ENCODE measurements at places on chromosomes 5 and 9.

DNA sequence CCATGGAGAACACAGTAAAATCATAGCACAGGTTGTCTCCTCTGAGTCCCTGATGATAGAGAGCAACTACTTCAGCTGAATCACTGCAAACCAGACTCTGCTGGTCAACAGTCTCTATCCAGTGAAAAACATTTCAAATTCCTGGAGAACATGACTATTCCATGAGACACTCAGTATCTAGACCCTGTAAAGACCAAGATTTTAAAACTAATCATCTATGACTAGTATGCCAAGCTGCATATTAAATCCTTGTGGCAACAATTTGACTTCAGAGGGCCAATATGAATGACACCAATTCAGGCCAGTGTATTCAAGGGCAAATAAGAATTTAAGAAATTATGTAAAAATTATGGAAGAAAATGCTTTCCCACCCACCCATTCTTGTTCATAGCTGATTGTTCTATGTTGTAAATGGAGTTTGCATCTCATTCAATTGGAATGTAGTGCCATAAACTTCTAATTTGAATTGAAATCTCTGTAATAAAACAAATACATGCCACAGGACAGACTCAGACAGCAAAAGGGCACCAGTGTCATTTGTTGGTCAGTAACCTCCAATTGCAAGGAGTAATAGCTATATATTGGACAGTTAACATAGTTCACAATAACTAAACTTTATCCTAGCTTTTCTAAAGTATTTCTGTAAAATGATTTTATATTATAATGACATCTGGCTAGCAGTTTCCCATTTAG is 80.1 kb upstream of the LPAR1 start:
- DNase-seq = no peak

DNA sequence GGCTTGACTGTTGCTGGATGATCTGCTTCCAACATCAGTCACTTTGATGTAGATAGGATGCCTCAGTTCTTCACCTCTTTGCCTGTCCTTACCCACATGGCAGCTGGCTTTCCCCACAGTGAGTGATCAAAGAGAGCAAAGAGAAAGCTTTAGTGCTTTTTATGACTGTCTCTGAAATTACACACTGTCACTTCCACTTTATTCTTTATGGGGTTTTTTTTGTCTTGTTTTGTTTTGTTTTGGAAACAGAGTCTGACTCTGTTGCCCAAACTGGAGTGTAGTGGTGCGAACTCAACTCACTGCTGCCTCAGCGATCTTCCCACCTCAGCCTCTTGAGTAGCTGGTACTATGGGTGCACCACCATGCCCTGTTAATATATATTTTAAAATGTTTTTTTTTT is 32.4 kb upstream of the C5orf24 start:
- no peak for DNase-seq

- no peak for DNase-seq
Measured at GRCh38 chr9:19552282-19553105, 143.7 kb downstream of the ACER2 start.

DNA sequence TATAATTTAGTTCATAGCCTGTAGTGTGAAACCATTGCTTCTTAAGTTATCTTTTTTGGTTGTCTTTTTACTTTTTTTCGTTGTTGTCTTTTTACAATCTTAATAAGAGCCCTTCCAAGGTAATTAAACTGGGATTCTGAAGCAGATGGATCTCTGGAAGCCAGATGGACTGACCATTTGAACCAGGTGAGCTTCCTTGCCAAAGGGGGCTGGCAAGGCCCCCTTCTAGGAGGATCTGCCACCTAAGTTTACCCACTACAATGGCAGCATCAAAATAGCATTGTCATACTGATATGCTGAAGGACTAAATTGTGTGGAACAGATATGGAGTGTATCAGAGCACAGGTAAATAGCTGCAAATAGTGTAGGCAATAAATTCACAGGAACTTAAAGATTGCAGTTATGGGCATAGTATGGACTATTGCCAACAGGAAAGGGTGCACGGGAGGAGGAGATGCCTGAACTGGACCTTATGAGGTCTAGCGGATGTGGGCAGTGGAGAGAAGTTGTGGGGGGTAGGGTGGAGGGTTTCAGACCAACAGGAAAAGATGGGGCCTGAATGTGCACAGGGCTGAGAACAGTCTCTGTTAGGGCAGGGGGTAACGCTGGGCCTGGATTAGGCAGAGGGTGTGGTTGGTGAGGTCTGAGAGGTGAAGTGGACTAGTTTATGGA is 61.5 kb upstream of the CTXN3 start:
- DNase-seq = no peak

DNA sequence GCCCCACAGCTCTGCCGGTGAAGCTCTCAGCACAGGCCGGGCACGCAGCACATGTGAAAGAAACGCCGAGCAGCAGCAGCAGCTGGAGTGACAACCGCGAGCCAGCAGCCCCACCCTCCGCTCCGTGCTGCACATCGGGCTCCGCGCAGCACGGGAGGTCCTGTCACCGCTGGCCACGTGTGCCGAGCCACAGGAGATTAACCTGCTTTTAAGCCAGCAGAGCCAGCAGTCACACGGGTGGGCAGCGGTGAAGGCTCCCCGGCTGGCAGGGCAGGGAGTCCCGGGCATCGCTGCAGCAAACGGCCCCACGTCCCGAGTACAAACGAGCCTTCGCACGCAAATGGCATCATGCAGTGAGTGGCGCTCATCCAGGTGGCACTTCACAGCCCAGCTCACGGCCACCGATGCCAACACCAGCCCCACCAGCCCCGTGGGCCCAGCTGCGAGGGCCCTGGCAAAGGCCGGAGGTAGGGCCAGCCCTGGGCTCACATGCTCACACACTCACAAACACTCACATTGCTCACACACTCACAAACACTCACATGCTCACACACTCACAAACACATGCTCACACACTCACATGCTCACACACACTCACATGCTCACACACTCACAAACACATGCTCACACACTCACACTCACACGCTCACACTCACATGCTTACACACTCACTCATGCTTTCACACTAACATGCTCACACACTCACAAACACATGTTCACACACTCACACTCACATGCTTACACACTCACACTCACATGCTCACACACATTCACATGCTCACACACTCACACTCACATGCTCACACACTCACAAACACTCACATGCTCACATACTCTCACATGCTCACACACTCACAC is 11.1 kb downstream of the CCDC187 start:
- DNase-seq = no peak

- no peak for DNase-seq
Measured at GRCh38 chr5:65874241-65874640, 52.1 kb upstream of the ERBIN start.

GRCh38 chr9:121925935-121926334 is 167.2 kb downstream of the TTLL11 start:
- no peak for DNase-seq

DNA sequence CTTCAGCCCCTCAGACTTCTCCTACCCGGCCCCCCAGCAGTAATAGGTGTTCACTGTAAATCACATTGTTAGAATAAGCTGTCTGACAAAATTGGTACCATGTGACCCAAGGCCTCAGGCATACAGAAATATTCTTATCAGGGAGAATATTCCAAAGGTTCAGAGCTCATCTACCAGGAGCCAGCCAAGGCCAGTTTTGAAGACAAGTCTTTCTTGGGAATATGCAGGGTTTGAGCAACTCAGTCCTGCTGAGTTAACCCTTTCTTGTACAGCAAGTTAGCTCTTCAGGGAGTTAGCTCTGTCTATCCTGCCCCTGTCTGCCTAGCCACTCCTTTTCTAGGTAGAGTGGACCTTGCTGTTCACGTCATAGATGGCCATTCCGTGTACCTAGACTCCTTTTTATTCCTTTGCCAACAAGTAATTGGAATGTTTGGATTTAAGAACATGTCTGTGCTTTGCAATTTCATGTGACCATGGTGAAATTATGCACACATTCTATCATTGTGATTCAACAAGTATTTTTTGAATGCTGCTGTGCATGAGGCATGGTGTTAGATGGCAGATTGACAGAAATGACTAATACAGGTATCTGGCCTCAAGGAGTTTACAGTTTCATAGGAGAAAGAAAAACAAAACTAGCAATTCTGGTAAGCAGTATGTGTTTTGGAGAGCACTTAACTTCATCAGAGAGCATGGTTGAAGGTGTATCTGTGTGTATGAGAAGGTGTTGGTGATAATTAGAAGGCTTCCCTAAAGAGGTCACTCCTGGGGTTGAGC is 22.6 kb downstream of the TGFBR1 start:
- no peak for DNase-seq

Measured in stimulated activated CD8-positive, alpha-beta memory T cell treated with anti-CD3 and anti-CD28 coated beads, Interleukin-15, amount 100 ng/mL, for 4 hours (primary cell).